Transverse colon (tissue), 4 donors: ENCODE measurements at places on chromosomes 13 and 19. TPM values are rescaled to one million over a fixed set of nuclear protein-coding genes. Genes with fewer than 3 reads are reported as not detected.
A peak's percentile ranks its signal among the peaks of the same experiment; 100 is the strongest.

The LGALS14 gene
- not detected for total RNA-seq

DNA sequence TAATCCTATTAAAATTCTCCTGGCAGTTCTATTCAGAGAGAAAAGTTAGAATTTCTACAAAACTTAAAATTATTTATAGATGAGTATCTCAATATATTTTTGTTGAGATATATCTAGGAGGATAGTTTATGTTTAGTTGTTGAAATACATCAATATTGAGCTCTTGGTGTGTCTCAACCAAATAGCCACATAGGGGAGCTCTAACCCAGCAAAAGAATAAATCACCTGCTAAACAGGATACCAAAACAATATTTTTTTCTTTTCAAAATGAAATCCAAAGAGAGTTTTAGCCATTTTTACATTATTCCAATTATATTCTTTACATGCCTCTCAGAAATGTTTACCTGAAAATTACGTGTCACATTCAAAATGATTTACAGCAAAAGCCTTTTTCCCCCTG is 954.7 kb downstream of the SLITRK6 start:
- no peak overlapping the region for H3K4me3 ChIP-seq
- no peaks in the 10 kb centered on the region for H3K4me1 ChIP-seq
- no peak for DNase-seq
- H3K27me3 ChIP-seq: no peaks in the 10 kb centered on the region
- H3K36me3 ChIP-seq: no peaks in the 10 kb centered on the region

The SIGLECL1 gene
- not detected for total RNA-seq

The OR7D2 gene
- not detected for total RNA-seq

GRCh38 chr13:27442071-27442647 is 8.2 kb downstream of the MTIF3 start:
- no peaks in the 10 kb centered on the region for H3K27me3 ChIP-seq
- DNase-seq: peak; percentile 58
- peaks cover 9% of the 10 kb centered on the region for H3K4me1 ChIP-seq
- peak overlapping the region; percentile 62 for H3K27ac ChIP-seq

GRCh38 chr19:36686365-36687213 is 823 bp upstream of the ZNF567 start:
- H3K4me1 ChIP-seq: peaks cover 13% of the 10 kb centered on the region
- no peaks in the 10 kb centered on the region for H3K27me3 ChIP-seq
- H3K27ac ChIP-seq: peak overlapping the region; percentile 77
- peaks cover 24% of the 10 kb centered on the region for H3K36me3 ChIP-seq
- peak overlapping the region; percentile 79 for H3K4me3 ChIP-seq
- DNase-seq: peak; percentile 14

The SOHLH2 gene
- total RNA-seq: not detected

The AP2S1 gene
- total RNA-seq: 52.1 TPM

- peaks cover 11% of the 10 kb centered on the region for H3K4me1 ChIP-seq
- peaks cover 38% of the 10 kb centered on the region for H3K27me3 ChIP-seq
- no peaks in the 10 kb centered on the region for H3K36me3 ChIP-seq
- no peak for DNase-seq
- H3K4me3 ChIP-seq: no peak overlapping the region
- no peak overlapping the region for H3K27ac ChIP-seq
Observed at GRCh38 chr19:42066075-42066754, 3.8 kb downstream of the GRIK5 start.

GRCh38 chr19:28422791-28423650 is 789.9 kb downstream of the UQCRFS1 start:
- no peak overlapping the region for H3K27ac ChIP-seq
- no peak for DNase-seq
- no peak overlapping the region for H3K4me3 ChIP-seq
- H3K4me1 ChIP-seq: no peaks in the 10 kb centered on the region
- H3K27me3 ChIP-seq: no peaks in the 10 kb centered on the region

DNA sequence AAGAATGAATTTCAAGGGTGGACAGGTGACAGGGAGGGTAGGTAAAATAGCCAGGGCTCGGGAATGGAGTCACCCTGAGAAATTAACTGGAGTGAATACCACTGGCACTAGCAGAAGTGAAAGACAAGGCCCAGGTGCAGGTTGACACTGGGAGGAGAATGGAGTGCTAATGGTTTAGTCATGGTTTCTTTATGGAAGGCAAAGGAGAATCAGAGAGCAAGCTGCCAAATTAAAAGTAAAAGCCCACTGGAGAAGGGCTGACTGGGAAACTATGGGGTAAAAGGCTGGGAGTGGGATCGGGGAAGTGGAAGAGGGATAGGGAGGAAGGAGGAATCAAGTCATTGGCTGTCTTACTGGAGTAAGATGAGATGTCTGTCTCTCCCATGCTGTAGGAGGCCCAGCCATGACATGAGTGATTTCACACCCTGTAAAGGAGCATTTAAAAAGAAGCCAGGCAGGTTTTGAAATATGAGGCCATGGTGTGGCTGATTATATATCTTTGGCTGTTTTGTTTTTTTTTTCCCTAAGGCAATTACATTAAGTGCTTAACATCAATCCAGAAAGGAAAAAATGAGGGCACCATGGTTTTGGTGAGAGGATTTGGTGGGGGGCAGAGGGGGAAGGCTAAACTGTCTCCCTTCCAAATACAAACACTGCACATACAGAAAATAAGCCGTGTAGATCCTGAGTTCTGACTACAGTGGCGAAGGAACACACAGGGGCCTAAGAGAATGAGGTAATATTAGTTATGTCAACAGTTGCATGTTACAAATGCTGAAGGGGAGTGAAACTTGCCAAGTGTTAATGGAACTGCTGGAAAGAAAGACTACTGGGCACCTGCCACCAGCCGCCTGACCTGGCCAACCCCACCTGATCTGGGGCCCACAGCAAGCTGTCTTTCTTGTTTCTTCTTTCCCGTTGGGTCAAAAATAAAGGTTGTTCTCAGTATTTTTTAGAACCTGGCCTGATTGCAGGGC is 183.5 kb upstream of the TSC22D1 start:
- no peaks in the 10 kb centered on the region for H3K27me3 ChIP-seq
- peaks cover 10% of the 10 kb centered on the region for H3K4me1 ChIP-seq
- no peaks in the 10 kb centered on the region for H3K36me3 ChIP-seq
- H3K4me3 ChIP-seq: no peak overlapping the region

The ZNF667 gene
- total RNA-seq: 0.75 TPM

The NLRP7 gene
- not detected for total RNA-seq

- H3K4me1 ChIP-seq: peaks cover 44% of the 10 kb centered on the region
- H3K4me3 ChIP-seq: no peak overlapping the region
- peak overlapping the region; percentile 86 for H3K27ac ChIP-seq
Observed at GRCh38 chr19:52935434-52935833, 12.2 kb upstream of the ZNF888 start.

The PRMT1 gene
- total RNA-seq: 116 TPM

DNA sequence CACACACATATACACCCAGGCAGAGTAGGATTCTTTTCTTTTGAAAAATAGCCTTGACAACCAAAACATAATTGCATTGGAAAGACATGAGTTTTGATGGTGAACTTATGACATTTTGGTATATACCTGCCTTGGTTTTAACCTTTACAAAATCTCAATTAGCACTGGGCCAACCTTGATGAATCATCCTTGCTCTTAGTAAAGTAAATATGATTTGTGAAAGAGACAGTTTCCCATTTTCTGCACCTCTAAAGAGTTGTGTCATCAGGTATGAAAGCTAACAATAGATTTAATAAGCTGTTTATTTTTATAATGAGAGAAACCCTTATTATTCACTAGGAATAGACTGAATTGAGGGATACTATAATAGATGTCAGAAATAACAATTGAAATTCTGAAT is 15.7 kb upstream of the ENOX1 start:
- no peaks in the 10 kb centered on the region for H3K36me3 ChIP-seq
- no peak overlapping the region for H3K27ac ChIP-seq
- H3K4me3 ChIP-seq: no peak overlapping the region
- no peaks in the 10 kb centered on the region for H3K27me3 ChIP-seq

DNA sequence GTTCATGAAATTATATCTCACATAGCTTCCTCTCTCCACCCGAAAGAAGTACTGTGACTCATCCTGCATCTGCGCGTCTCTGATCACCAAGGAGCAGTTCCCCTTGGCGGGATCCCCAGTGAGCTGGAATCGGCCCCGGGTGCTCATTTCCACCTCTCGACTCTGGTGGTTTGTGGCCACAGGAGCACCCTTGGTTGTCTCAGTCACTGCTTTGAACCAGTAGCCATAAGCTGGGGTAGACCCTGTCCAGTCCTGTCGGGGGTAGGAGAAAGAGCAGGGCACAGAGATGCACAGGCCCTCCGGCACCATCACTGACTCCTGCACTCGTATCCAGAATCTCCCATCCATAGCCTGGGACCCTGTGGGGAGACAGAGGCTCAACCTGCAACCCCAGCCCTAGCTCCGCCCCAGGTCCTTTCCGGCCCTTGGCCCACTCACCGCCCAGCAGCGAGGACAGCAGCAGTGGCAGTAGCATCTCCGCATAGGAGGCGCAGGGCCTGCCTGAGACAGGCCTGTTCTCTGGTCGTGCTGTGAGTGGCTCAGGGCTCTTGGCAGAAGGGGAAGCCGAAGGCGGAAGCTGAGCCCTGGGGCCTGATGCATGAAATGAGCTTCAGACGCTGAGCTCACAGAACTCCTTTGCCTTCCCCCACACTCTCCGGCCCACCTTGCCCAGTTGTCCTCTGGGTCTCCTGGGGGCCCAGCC is at the start of gene SIGLEC10:
Gene SIGLEC10, minus strand, starts transcription at position 536 of the 703 bp plus-strand sequence. Its CDS starts 61 bp downstream, at position 475.
- H3K4me3 ChIP-seq: no peak within 1 kb of the TSS
- H3K27ac ChIP-seq: peak within 1 kb of the TSS; percentile 51
- DNase-seq: peak; percentile 47
- H3K27me3 ChIP-seq: peaks cover 14% of the 10 kb centered on the region
- no peaks in the 10 kb centered on the region for H3K36me3 ChIP-seq
- no peaks in the 10 kb centered on the region for H3K4me1 ChIP-seq

The CCL25 gene
- not detected for total RNA-seq

The C1QTNF9B gene
- total RNA-seq: not detected

GRCh38 chr13:79229761-79230160 is 176.3 kb downstream of the RBM26 start:
- H3K4me3 ChIP-seq: no peak overlapping the region
- DNase-seq: no peak
- H3K27ac ChIP-seq: no peak overlapping the region
- H3K36me3 ChIP-seq: no peaks in the 10 kb centered on the region
- H3K27me3 ChIP-seq: no peaks in the 10 kb centered on the region

- H3K4me1 ChIP-seq: no peaks in the 10 kb centered on the region
- no peak for DNase-seq
- no peak overlapping the region for H3K27ac ChIP-seq
- H3K36me3 ChIP-seq: peaks cover 17% of the 10 kb centered on the region
Observed at GRCh38 chr19:44993526-44993925, 7.7 kb upstream of the RELB start.

DNA sequence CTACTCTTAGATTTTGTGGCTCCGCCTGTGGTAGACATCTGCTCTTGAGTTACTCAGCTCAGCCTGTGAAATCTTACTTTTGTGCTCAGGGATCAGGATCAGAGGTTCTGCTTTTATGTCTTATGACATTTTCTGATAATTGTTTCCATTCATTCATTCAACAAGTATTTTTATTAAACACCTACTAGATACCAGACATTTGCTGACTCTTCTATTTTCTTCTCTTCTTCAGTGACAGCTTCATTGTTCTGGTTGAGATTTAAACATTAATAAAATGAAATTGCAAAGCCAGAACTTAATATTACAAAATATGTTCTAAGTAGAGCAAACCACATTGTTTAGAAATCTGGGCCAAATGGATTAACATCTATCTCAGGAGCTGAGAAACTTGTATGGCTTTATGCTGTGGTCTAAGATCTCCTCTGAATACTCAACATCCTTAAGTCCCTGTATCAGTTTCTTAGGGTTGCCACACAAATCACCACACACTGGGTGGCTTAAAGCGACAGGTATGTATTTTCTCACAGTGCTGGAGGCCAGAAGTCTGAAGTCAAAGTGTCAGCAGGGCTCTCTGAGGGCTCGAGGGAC is 15.8 kb upstream of the MICU2 start:
- H3K4me1 ChIP-seq: peaks cover 9% of the 10 kb centered on the region
- no peak overlapping the region for H3K27ac ChIP-seq
- DNase-seq: no peak
- no peaks in the 10 kb centered on the region for H3K36me3 ChIP-seq
- no peak overlapping the region for H3K4me3 ChIP-seq
- H3K27me3 ChIP-seq: no peaks in the 10 kb centered on the region

DNA sequence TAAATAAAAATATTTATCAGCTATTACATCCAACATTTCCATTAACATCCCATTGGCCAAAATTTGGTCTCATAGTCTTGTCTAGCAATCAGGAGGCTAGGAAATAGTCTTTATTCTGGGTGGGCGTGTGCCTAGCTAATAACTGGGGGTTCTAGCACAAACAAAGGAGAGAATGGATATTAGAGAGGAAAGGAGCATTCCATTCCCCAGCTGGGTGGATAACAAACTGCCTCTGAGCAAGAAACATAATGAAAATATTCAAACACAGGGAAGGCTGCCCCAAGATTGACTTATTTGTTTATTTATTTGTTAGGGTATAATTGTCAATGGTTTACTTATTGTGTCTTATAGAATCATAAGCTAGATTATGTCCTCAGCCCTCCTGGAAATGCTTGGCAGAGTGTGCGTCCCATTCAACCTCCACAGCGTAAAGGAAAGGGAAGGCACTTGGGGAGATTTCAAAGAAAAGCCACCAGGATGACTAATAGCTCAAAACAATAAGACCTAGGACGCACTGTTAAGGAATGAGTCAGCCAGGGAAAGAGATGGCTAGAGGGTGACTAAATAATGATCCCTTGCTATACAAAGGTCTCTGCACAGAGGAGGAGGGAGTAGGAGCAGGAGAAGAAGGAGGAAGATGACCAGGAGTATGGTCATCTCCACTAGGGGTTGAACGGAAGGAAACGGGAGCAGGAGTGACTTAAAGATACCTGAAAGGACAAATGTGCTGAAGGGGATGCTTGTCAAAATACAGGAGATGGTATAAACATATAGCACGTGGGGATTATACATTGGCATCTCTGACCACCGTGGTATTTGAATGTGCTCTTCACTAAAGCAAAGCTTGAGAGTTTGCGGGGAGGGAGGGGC is 23.5 kb upstream of the USP12 start:
- H3K27me3 ChIP-seq: peaks cover 6% of the 10 kb centered on the region
- no peak for DNase-seq
- no peak overlapping the region for H3K4me3 ChIP-seq
- H3K36me3 ChIP-seq: no peaks in the 10 kb centered on the region

GRCh38 chr19:1935484-1936208 is 5.3 kb upstream of the CSNK1G2 start:
- H3K4me1 ChIP-seq: peaks cover 13% of the 10 kb centered on the region
- no peak overlapping the region for H3K4me3 ChIP-seq
- H3K36me3 ChIP-seq: no peaks in the 10 kb centered on the region
- no peak for DNase-seq
- H3K27ac ChIP-seq: no peak overlapping the region

The TNFSF9 gene
- not detected for total RNA-seq

DNA sequence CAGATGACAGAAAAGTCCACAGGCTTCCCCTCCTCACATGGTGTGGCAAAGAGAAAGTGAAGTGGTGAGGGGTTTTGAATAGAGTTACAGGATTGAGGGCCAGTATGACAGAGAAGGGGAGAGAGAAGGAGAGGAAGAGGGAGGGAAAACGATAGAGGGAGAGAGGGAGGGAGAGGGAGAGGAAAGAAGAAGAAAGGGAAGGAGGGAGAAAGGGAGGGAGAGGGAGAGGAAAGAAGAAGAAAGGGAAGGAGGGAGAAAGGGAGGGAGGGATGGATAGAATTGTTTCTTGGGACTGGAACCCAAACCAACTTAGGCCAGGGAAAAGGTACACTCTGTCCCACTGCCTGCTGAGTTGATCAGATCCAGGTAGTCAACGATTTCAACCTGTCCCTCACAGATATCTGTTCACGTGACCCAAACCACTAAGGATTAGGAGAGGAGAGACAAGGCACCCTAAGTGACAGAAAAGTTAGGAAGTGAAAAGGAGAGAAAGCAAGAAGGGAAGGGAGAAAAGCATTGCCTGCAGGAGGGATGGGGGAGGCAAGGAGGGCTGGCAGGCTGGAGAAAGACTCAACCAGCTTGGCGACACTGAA is 8.1 kb upstream of the IGFL3 start:
- H3K27ac ChIP-seq: peak overlapping the region; percentile 54
- no peak for DNase-seq
- no peaks in the 10 kb centered on the region for H3K36me3 ChIP-seq
- H3K27me3 ChIP-seq: peaks cover 6% of the 10 kb centered on the region

The FUT1 gene
- total RNA-seq: 0.27 TPM

The C19orf18 gene
- total RNA-seq: not detected
